Colonic mucosa (tissue), 4 donors: ENCODE measurements at places on chromosomes 16 and 17. TPM values are rescaled to one million over a fixed set of nuclear protein-coding genes. Genes with fewer than 3 reads are reported as not detected.

- H3K4me1 ChIP-seq, result no peaks in the 10 kb centered on the region
- H3K4me3 ChIP-seq, result peak overlapping the region; percentile 52
- DNase-seq, result no peak
- H3K27ac ChIP-seq, result peak overlapping the region; percentile 92
- H3K27me3 ChIP-seq, result no peaks in the 10 kb centered on the region
- no peaks in the 10 kb centered on the region for H3K36me3 ChIP-seq
Observed at GRCh38 chr17:8294814-8295316, 335 bp downstream of the SLC25A35 start.

GRCh38 chr17:39626171-39627046 is at the start of gene PPP1R1B:
PPP1R1B (plus strand) TSS chr17:39626952; CDS start chr17:39627393, 441 bp downstream.
- H3K27ac ChIP-seq, result peak within 1 kb of the TSS; percentile 89
- H3K4me1 ChIP-seq, result peaks cover 3% of the 10 kb centered on the region
- peak; percentile 71 for DNase-seq
- peaks cover 11% of the 10 kb centered on the region for H3K27me3 ChIP-seq

DNA sequence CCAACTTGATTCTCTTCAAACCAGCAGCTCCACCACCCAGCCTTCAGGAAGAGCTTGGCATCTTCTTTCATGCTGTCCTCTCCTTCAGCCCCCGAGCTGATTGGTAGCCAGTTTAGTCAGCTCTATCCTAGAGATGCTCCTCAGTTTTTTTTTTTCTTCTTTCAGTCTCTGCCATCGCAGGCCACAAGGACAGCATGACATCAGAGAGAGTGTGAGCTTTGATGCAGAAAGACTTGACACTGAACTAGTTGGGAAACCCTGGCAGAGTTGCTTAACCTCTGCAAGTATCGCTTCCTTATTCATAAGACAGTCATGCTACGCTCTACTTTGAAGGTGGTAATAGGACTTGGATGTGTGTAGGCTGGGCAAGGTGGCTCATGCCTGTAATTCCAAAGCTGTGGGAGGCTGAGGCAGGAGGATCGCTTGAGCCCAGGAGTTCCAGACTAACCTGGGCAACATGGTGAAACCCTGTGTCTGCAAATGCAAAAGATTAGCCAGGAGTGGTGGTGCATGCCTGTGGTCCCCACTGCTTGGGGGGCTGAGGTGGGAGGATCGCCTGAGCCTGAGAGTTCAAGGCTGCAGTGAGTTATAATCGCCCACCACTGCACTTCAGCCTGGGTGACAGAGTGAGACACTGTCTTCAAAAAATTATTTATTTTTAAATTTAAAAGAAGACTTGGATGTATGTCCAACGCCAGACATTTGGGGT is 2.6 kb downstream of the CD300LB start:
- no peak overlapping the region for H3K4me3 ChIP-seq
- no peak overlapping the region for H3K27ac ChIP-seq
- H3K4me1 ChIP-seq, result no peaks in the 10 kb centered on the region
- DNase-seq, result peak; percentile 20
- H3K36me3 ChIP-seq, result no peaks in the 10 kb centered on the region
- no peaks in the 10 kb centered on the region for H3K27me3 ChIP-seq

DNA sequence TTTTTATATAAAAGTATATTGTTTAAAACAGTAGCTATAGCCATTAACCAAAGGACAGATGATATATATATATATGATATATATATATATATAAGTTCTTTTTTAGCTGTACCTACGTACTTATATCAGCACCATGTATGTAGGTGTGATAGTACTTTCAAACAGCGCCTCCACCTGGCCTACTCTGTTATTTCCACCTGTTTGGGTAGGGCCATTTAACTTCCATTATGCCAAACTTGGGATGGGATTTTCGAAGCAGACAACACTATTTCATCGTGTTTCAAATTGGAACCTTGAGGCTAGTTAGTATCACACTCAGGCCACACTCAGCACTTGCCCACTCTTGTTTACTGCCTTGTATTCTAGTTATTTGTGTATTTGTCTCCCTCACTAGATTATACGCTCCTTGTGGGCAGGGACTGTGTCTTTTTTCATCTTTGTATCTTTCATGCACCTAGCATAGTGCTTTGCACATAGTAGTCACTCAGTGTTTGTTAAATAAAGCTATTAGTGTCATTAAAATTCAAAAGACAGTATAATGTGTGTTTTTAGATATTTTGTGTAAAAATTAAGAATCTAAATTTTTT is 11.8 kb upstream of the CLTC start:
- peak; percentile 32 for DNase-seq
- H3K27me3 ChIP-seq, result no peaks in the 10 kb centered on the region
- no peak overlapping the region for H3K27ac ChIP-seq
- no peaks in the 10 kb centered on the region for H3K36me3 ChIP-seq

DNA sequence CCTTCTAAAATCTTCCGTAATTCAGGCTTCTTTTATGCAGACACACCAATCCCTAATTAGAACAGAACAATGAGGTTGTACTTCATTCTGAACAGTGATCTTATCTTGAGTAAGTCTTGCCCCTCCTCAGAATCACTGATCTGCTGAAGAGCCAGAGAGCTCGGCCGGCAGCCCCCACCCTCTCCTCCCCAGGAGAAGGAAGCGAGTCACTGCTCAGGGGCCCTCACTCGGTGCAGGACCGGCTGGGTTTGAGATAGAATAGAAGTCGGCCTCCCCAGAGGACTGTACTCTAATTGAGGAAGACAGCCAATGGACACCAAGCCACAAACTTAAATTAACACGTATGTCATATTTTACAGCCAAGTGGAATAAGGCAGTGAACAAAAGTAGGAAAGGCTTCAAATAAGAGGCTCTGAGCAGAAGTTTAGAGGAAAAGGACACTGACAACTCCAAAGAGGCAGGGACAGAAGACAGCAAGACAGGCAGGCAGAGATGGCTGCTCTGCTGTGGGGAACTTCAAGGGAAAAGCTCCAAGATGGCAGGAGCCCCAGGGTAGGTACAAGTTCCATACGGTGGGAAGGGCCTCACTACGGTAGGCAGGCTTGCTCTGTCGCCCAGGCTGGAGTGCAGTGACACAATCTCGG is 18.6 kb downstream of the CREBBP start:
- no peaks in the 10 kb centered on the region for H3K27me3 ChIP-seq
- H3K27ac ChIP-seq, result no peak overlapping the region
- DNase-seq, result no peak
- peaks cover 14% of the 10 kb centered on the region for H3K4me1 ChIP-seq

DNA sequence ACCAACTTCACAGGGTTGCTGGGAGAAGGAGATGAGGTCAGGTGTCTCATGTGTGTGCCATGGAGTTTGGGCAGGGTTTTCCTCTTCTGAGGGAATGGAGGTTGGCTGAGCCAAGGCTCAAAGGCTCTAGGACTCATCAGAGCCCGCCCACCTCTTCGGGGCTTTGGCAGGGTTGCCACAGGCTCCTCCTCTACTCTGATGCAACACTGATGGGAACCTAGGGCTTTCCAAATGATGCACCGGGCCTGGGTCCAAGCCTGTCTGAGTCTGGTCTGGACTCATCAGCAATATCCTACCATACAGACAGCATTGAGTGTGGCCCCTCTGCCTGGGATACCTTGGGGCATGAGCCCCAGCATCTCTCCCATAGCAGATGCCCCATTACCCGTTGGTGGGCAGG is 59.5 kb upstream of the LHX1 start:
- H3K4me3 ChIP-seq, result no peak overlapping the region
- no peak for DNase-seq
- H3K27me3 ChIP-seq, result no peaks in the 10 kb centered on the region
- H3K4me1 ChIP-seq, result no peaks in the 10 kb centered on the region
- no peaks in the 10 kb centered on the region for H3K36me3 ChIP-seq

DNA sequence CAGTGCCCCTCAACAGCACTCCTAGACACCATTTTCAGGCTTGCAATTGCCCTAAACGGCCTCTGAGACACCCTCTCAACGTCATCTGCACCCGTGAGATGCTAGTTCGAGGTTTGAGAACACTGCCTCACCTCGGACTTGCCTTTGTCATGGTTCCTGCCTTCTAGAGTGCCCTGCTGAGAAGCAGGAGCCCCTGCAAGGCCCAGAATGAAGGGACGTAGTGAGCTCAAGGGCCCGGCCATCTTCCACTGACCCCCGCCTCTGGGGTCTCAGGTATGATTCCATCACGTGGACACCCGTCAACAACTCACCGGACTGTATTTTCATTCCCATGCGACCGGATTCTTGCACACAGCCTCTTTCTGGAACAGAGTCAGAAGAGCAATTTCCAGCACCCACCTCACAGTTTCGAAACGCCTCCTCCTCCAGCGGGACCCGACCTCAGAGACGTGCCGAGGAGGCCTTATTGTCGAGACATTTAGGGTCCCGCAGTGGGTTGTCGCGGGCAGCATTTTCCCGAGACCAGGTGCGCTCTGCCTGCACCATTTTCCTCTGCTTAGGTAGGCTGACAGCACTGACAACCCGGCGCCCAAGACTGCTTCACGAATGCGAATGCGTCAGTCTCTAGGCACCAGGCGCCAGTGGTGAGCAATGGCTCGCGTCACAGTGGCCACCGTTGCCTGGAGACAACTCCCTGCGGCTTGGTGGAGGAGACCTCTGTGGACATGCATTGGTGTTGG is 999.9 kb downstream of the KCNJ18 start:
- H3K4me1 ChIP-seq, result no peaks in the 10 kb centered on the region
- no peaks in the 10 kb centered on the region for H3K27me3 ChIP-seq
- no peak overlapping the region for H3K4me3 ChIP-seq
- H3K27ac ChIP-seq, result no peak overlapping the region

DNA sequence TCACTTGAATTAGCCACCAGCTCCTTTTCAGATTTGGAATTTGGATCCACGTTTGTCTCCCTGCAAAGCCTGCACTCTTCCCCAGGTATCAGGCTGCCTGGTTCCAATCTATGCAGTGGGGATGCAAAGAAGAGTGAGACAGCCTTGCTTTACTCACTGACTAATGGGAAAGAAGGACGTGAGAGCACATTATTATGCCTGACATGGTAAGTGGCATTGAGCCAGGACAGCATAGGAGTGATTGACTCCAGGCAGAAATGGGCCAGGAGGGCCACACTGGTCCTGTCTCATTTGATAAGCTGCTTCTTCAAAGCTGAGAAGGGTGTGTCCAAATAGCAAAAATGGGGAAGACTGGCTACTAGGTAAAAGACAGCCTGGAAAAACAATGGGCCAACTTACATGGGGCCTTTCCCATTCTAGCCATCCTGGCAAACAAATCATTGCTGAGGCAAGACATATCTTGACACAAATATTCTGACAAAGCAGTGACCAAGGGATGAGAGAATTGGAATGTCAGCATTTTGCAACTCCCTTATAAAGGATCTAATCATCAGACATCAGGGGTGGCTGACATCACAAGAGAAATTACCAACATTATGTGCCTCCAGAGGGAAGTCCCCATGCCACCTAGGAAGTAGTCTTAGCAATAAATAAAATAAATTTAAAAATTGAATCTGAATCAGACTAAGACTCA is 38.6 kb downstream of the CDH11 start:
- H3K27me3 ChIP-seq, result no peaks in the 10 kb centered on the region
- no peak overlapping the region for H3K27ac ChIP-seq
- no peak overlapping the region for H3K4me3 ChIP-seq
- no peaks in the 10 kb centered on the region for H3K36me3 ChIP-seq
- no peaks in the 10 kb centered on the region for H3K4me1 ChIP-seq
- DNase-seq, result no peak

DNA sequence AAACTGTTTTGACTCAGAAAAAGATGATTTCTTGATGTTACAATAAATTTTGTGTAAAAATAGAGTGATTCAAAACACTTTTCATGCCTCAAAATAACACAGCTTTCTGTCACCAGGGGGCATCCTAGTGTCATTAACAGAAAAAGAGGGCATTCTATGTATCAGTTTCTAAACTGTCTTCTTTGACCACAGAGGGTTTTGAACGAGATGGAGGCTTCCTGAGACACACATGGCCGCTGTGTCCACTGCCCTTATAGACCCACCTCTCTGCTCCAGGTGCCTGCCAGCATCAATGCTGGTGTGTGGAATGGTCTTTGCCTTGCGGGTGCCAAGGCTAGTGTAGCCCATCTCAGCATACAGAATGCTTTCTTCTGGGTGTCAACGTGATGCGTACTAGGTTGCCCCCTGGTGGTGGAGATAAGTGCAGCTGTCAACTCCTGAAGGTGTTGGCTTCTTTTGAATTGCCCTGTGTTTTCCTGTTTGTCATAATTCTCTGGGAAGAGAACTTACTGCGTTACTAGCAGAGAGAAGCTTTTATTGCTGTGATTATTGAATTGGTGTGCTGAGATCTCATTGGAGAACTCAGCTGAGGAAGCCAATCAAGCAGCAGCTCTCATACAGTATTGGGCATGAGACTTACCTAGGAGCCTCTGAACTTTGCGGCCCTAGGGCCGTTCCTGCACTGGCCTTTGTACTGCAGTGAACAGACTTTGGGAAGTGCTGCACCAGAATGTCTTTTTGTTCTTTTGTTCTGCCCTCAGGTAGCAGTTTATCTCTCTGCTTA is 38.6 kb downstream of the USP10 start:
- peak; percentile 94 for DNase-seq
- peaks cover 12% of the 10 kb centered on the region for H3K4me1 ChIP-seq
- H3K27me3 ChIP-seq, result no peaks in the 10 kb centered on the region

DNA sequence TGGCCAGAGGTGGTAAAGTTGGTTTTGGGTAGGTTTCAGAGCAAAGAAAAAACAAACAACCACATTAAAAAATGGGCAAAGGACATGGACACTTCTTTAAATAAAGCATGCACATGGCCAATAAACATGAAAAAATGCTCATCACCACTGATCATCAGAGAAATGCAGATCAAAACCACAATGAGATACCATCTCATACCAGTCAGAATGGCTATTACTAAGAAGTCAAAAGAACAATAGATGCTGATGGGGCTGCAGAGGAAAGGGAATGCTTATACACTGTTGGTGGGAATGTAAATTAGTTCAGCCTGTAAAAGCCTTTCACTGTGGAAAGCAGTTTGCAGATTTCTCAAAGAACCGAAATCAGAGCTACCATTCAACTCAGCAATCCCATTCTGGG is 598.4 kb upstream of the SOX9 start:
- no peak for DNase-seq
- H3K36me3 ChIP-seq, result no peaks in the 10 kb centered on the region
- no peaks in the 10 kb centered on the region for H3K27me3 ChIP-seq
- no peak overlapping the region for H3K4me3 ChIP-seq
- H3K27ac ChIP-seq, result no peak overlapping the region

GRCh38 chr16:50202926-50203624 is 50.0 kb downstream of the TENT4B start:
- peak overlapping the region; percentile 29 for H3K27ac ChIP-seq
- DNase-seq, result peak; percentile 57
- no peaks in the 10 kb centered on the region for H3K27me3 ChIP-seq
- H3K4me3 ChIP-seq, result no peak overlapping the region
- H3K36me3 ChIP-seq, result no peaks in the 10 kb centered on the region
- H3K4me1 ChIP-seq, result peaks cover 4% of the 10 kb centered on the region

Gene TBC1D3D
- total RNA-seq, result 0.54 TPM

Gene NEUROD2
- total RNA-seq, result not detected

Gene IQCK
- total RNA-seq, result 13.2 TPM

Gene LGALS9B
- total RNA-seq, result 20.3 TPM

Gene PNMT
- not detected for total RNA-seq

Gene SRCIN1
- 4.2 TPM for total RNA-seq

Gene ZNF205
- total RNA-seq, result 9.9 TPM

Gene SGSM2
- total RNA-seq, result 26.7 TPM

Gene BCAR1
- 110 TPM for total RNA-seq

Gene GLYR1
- 134 TPM for total RNA-seq
